Activated CD4-positive, alpha-beta T cell treated with anti-CD3 and anti-CD28 coated beads, Interleukin-2, amount 50 U/mL, for 4 hours (primary cell): ENCODE measurements at places on chromosomes 2 and 18.

DNA sequence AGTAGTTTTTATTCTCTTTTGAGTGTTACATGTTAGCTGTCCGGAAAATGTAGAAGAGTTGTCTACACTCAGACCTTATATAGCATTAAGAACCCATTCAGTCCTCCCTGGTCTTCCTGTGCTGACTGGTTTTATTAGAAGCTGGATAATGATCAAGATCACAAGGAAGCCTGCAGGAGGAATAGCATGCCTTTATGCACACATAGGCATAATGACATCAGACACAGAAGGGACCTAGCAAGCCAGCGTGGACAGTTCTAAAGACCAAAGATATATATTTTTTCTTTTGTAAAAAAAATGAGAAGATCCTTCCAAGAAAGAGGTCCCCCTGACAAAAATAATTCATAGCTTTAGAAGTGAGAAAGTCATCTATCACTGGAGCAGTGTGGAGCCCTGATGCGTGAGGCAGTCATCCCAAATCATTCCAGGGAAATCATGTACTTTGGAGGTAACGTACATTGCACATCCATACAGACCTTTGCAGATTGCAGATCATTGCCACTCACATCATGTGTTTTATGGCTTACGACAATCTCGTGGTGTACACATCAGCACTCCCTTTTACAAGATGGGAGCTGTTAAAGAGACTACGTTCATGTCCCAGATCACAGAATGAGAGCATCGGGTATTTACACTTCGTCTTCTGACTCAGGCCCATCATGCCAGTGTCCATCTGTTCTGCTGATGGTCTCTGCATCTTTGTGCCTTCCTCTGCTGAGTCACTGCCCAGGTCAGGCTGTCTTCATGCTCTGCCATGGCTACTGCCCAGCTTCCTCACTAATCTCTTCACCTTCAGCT, 334.0 kb downstream of the SOCS6 start:
- DNase-seq: no peak

- DNase-seq: no peak
These were observed 76.2 kb downstream of the CDK15 start for GRCh38 chr2:201882353-201883090.

GRCh38 chr2:190129421-190130199, 67.1 kb upstream of the MSTN start:
- DNase-seq: no peak

- DNase-seq: no peak
These were observed 1.5 kb downstream of the SMYD1 start for GRCh38 chr2:88069117-88069516.

DNA sequence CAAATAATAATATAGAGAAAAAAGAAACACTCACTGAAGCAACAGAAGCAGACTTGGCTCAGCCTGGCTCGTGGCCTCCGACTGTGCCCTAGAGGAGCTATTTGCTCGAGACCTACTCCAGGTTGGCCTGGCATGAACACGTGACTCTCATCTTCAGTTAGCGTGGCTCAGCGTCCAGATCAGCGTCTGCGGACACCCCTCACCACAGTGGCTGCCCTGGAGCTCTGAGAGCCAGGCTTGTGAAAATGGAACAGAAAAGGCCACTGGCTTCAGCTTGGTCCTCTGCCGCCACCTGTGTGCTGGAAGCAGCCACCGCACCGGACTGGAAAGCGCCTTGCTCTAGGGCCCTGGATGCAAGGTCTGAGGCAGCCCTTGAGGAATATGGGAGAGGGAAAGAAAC, 1184.0 kb upstream of the GYPC start:
- DNase-seq: no peak

GRCh38 chr2:16862471-16862870, 196.8 kb upstream of the CYRIA start:
- DNase-seq: no peak

GRCh38 chr2:52703004-52703403, 1064.6 kb upstream of the CHAC2 start:
- DNase-seq: no peak

GRCh38 chr2:99140860-99141109, 722 bp upstream of the C2orf15 start:
- DNase-seq: no peak

- no peak for DNase-seq
These were observed 886.7 kb downstream of the SUCLG1 start for GRCh38 chr2:83572400-83572799.

GRCh38 chr2:206585335-206585734, 57.0 kb upstream of the FAM237A start:
- DNase-seq: no peak

DNA sequence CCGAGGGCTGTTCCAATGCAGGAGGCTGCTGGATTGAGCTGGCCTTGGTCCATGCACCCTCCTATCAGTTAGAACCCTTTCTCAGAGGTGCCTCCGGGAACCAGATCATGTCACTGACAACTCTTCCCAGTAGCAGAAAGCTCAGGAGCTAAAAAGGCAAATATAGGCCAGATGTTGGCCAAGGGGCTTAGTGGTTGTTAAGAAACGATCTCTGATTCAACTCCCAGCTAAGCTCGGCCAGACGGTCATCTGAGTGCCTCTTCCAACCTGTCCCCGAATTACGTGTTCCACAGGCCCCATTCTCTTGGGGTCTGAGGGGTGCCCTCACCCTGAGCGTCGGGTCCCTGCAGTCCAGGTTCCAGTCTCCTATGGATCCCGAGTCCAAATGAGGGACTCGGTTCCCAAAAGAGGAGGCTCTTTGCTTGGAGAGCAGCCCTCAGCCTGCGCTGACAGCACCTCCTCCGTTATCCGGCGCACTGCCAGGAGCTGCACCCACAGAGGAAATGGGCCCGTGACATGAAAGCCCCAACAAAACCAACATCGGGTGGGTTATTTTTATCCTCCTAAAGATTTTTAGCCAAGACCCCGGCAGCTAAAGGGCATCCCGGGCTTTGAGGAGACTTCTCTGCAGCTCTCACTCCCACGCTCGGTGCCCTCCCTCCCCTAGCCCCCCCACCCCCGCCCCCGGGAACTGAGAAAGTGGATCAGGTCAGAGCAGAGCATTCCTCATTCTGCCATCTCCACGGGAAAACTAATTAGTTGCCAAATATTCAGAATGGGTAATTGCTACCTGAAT, 106.6 kb upstream of the ID2 start:
- DNase-seq: peak; percentile 20

- no peak for DNase-seq
These were observed 7.4 kb downstream of the TWIST2 start for GRCh38 chr2:238855299-238855698.
